Mesenchymal stem cell (in vitro differentiated cells and primary cell): ENCODE measurements at places on chromosomes 13 and 19.

DNA sequence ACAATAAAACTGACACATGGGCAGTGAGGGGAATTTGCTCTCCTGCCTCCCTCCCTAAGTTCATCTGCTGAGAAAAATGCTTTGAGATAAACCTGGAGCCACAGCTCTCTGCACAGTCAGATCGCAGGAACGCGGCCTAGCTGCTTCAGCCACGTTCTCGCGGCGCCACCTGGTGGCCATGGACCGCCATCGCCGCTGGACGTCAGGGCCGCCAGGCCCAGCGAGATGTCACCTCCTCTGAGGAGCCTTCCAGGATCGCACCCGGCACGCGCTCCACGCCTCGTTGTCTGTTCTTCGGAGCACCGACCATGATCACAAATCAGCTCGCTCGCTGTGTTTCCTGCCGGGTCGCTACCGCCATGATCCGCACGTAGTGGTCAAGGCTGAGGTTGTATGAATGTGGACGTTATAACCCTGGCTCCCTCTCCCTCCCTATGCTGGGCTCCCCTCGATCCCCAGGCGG is 20.6 kb upstream of the USP29 start:
- H3K4me1 ChIP-seq: no peaks in the 10 kb centered on the region
- H3K36me3 ChIP-seq: no peaks in the 10 kb centered on the region
- H3K27ac ChIP-seq: no peak overlapping the region
- H3K4me3 ChIP-seq: no peak overlapping the region
- no peak for DNase-seq
- H3K27me3 ChIP-seq: no peaks in the 10 kb centered on the region

GRCh38 chr13:36347531-36348210 is 1.5 kb upstream of the SPART start:
- DNase-seq: no peak
- H3K27me3 ChIP-seq: no peaks in the 10 kb centered on the region
- H3K4me1 ChIP-seq: peaks cover 6% of the 10 kb centered on the region
- H3K36me3 ChIP-seq: no peaks in the 10 kb centered on the region

DNA sequence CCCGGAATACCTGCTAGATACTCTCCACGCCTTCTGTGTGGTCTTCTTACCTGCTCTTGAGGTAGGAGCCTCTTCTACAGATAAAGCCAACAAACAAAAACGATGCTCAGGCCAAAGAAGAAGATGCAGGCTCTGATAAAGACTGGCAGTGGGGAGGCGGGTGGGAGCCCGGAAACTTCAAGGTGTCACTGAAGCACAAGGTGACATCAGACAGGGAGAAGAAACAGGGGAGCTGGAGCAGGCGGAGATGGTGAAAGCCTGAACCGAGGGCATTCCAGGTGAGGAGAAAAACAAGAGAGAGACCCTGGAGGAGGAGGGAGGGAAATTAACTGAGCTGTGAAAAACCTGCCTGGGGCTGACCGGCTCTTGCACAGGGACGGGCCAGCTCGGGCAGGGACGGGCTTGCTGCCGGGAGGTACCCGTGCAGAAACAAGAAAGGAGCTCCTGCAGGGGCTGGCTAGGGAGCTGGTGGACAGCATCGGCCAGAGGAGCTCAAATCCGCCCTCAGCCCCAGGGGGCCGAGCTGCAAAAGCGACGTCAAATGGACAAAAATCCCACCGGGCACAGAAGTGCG is 19.0 kb downstream of the GNG7 start:
- H3K27me3 ChIP-seq: peaks cover 10% of the 10 kb centered on the region
- no peak overlapping the region for H3K27ac ChIP-seq
- DNase-seq: no peak

DNA sequence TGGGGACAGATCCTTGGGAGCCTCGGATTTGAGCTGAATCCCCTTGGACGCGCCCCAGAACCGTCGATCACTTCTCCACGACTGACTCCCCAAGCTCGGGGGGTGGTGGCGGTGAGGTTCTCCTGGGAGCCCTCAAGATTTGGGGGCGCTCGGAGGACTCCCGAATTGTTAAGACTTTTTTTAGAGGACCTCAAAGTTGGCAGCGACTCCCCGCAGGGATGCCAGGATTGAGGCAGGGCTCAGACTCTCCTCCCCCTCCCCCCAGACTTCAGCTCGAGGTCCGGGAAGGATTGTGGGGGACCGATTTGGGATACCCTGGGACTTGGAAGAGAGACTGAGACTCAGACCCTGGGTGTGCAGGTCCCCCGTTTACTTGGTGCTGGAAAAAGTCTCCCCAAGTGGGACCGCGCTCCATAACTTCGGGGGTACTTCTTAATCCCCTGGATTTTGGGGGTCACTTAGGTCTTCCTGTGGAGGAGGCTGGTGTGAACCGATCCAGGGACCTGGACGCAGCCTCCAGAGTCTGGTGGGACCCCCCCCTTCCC is 665 bp downstream of the VASP start:
- H3K27me3 ChIP-seq: no peaks in the 10 kb centered on the region
- H3K4me3 ChIP-seq: peak overlapping the region; percentile 80
- DNase-seq: peak; percentile 28
- peaks cover 1% of the 10 kb centered on the region for H3K36me3 ChIP-seq
- H3K4me1 ChIP-seq: peaks cover 13% of the 10 kb centered on the region
- H3K27ac ChIP-seq: peak overlapping the region; percentile 84

GRCh38 chr13:67935626-67936025 is 705.5 kb upstream of the PCDH9 start:
- no peaks in the 10 kb centered on the region for H3K36me3 ChIP-seq
- no peaks in the 10 kb centered on the region for H3K27me3 ChIP-seq
- H3K4me3 ChIP-seq: no peak overlapping the region
- H3K27ac ChIP-seq: no peak overlapping the region

GRCh38 chr13:114038211-114038613 is 64.3 kb upstream of the C13orf46 start:
- no peak overlapping the region for H3K27ac ChIP-seq
- no peaks in the 10 kb centered on the region for H3K27me3 ChIP-seq
- peaks cover 52% of the 10 kb centered on the region for H3K4me1 ChIP-seq
- H3K36me3 ChIP-seq: peaks cover 48% of the 10 kb centered on the region

- no peaks in the 10 kb centered on the region for H3K4me1 ChIP-seq
- H3K27me3 ChIP-seq: no peaks in the 10 kb centered on the region
- H3K36me3 ChIP-seq: peaks cover 34% of the 10 kb centered on the region
- no peak overlapping the region for H3K4me3 ChIP-seq
These were observed 90.4 kb downstream of the PTPRS start for GRCh38 chr19:5250127-5250659.

DNA sequence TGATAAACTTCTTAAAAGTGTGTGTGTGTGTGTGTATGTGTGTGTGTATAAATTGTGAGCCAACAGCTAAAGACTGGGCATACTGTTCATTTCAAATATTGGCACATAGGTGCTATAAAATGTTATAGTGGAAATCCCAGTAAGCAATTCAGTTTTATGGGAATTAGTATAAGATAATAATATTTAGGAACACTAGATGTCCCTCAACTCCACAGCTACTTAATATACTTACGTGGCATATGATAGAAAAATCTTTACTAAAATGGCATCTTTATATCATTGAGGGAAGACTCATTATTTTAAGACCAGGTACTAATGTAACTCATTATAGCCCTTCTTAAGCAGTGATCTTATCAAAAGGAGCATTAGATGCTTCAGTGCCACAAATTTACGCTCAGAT is 266.2 kb downstream of the MAB21L1 start:
- DNase-seq: no peak
- no peaks in the 10 kb centered on the region for H3K4me1 ChIP-seq
- peaks cover 2% of the 10 kb centered on the region for H3K36me3 ChIP-seq
- no peak overlapping the region for H3K27ac ChIP-seq
- H3K4me3 ChIP-seq: no peak overlapping the region

DNA sequence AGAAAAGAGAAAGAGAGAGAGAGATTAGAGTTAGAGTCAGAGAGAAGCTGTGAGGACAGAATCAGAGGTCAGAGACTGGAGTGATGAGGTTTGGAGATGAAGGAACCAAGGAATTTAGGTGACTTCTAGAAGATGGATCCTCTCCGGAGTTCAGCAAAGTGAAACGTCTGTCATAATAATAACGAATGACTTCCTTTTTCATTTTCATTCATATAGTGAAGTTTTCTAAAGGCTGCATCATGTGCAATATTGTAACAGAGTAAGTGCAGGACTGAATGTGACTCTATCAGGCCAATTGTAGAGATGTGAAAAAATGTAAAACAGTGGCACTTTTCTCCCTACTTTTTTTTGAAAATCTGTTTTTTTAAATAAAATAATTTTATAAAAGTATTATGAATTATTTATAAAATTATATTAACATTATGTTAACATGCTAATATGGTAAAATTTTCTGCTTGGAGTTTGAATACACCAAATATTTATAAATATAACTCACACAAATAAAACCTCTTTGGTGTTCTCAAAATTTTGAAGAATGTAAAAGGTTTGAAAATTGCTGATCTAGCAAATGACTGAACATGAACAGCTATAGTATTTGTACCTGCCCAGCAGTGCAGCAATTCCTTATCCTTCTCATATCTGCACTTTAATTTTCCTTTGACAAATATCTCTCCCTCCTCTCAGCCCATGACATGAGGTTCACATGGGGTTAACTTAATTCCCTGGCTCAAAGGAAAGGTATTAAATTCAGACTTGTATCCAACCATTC is 4.2 kb upstream of the TNFSF11 start:
- peaks cover 34% of the 10 kb centered on the region for H3K27me3 ChIP-seq
- no peak overlapping the region for H3K27ac ChIP-seq
- peaks cover 7% of the 10 kb centered on the region for H3K4me1 ChIP-seq
- H3K4me3 ChIP-seq: no peak overlapping the region
- no peak for DNase-seq

DNA sequence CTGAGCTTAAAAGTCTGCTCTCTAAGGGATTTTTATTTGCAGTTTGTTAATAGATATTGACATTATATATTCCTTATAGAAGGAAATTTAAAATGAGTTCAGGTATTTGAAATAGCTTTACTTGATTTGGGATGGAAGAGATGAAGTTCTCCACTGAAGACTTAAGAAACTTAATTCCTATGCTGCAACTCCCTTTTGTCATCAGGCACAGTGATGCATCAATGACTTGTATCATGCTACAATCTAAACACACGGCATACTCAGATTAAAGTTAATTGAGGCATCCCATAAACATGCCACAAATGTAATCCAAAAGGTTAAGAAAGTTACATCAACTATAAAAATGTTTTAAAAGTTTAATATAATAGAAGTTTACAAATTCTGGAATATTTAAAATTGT is 109.0 kb downstream of the STARD13 start:
- no peak for DNase-seq
- peaks cover 9% of the 10 kb centered on the region for H3K4me1 ChIP-seq
- H3K27ac ChIP-seq: no peak overlapping the region
- H3K4me3 ChIP-seq: no peak overlapping the region
- no peaks in the 10 kb centered on the region for H3K27me3 ChIP-seq

DNA sequence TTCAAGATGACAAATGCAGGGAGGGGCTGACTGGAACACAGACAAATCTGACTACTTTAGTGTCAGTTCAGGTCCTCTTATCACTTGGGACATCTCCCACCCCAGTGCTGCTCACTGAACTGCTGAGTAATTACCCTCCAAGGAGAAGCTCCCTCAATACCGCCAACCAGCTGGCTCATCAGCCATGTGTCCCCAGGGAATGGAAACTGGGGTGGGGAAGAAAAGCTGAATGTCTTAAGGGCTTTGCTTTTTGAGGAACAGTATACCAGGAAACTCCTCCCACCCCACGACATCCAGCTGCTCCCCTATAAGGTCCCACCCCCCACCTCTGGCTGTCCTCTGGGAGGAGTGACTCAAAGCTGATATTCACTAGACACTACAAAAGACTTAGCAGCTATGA is 2.0 kb downstream of the ZNF823 start:
- H3K27ac ChIP-seq: no peak overlapping the region
- no peak overlapping the region for H3K4me3 ChIP-seq
- peak; percentile 68 for DNase-seq
- no peaks in the 10 kb centered on the region for H3K27me3 ChIP-seq
- peaks cover 7% of the 10 kb centered on the region for H3K4me1 ChIP-seq

DNA sequence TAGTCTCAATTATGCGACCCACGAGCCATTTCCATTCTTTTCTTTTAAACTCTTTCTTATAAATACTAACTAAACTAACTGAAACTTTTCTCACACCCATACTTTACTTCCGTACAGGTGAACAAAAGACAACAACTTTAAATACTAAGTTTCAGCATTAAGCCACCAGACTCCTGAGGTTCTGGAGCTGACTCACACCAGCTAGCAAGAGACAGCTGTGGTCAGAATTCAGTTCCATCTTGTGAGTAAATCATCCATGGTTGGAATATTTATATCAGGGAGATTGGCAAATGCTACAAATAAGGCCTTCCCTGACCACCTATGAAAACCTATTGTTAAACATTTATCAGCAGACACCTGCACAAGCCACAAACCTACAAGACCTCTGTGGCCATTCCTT is 897.0 kb downstream of the EFNB2 start:
- no peaks in the 10 kb centered on the region for H3K27me3 ChIP-seq
- no peak overlapping the region for H3K4me3 ChIP-seq
- H3K27ac ChIP-seq: no peak overlapping the region
- H3K36me3 ChIP-seq: no peaks in the 10 kb centered on the region
- peaks cover 3% of the 10 kb centered on the region for H3K4me1 ChIP-seq

GRCh38 chr13:67045357-67045756 is 184.8 kb downstream of the PCDH9 start:
- H3K4me1 ChIP-seq: peaks cover 2% of the 10 kb centered on the region
- no peaks in the 10 kb centered on the region for H3K36me3 ChIP-seq
